IMR-90 (cell line): ENCODE measurements at places on chromosomes 5 and 9.

DNA sequence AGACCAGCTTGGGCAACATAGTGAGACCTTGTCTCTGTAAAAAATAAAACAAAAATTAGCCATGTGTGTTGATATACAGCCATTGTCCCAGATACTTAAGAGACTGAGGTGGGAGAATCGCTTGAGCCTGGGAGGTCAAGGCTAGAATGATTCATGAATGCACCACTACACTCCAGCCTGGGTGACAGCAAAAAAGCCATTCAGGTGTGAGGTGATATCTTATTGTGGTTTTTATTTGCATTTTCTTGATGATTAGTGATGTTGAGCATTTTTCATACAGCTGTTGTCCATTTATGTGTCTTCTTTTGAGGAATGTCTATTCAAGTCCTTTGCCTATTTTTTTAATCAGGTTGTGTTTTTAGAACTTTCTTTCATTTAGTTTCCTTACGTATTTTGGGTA lies 23.2 kb downstream of the MTAP start:
- H3K27ac ChIP-seq, result no peak overlapping the region
- no peak overlapping the region for H3K4me3 ChIP-seq
- peaks cover 2% of the 10 kb centered on the region; the same call in 1 of the 2 replicates for H3K4me1 ChIP-seq
- peaks cover 22% of the 10 kb centered on the region for H3K36me3 ChIP-seq
- H3K27me3 ChIP-seq, result no peaks in the 10 kb centered on the region

DNA sequence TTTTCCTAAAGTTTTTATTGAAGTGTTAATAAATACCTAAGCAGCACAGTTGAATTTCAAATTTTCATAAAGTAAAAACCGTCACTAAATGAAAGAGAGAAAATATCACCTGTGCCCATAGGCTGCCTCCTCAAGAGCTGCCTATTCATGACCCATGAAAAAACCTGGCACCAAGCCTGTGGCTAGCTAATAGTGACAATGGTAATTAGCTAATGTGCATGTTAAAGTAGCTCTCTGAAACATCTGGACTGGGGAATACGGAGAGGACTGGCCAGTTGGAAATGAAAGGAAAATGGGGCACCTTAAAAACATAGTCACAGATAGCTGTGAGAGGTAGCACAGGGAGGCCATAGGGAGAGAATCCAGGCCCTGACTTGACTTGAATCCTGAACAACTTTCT lies 5.4 kb upstream of the GNE start:
- H3K4me3 ChIP-seq, result no peak overlapping the region
- H3K27me3 ChIP-seq, result no peaks in the 10 kb centered on the region
- no peak overlapping the region for H3K27ac ChIP-seq
- no peaks in the 10 kb centered on the region for H3K4me1 ChIP-seq

DNA sequence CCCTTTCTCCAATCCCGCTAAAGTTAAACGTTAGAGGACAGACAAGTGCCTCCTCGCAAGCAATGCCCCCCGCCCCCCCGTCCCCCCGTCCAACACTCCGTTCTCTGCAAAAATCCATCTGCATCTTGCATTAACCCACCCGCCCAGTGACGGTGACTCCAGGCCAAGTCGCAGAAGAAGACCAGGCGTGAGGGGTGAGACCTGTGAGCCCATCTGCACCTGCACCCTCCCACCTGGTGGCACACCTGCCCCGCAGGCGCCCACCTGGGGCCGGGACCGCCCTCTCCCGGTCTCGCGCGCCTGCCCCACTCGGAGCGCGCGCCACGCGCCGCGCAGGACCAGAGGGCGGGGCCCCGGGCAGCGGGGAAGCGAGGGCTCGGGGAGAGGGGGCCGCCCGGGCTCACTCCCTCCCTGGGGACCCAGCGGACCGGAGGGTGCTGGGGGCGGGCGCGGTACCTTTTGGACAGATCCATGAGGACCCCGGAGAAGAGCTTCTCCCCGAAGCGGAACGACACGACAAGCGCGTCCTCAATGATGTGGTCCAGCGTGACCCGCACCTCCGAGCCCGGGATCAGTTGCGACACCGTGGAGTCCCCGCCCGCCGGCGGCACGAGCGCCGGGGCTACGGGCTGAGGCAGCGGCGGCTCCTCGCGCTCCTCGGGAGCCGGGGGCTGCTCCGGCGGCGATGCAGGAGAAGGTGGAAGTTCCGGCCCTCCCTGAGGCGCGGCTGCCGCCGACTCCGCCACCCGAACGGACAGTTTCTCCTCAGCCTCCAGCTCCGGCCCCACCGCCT lies 705 bp downstream of the PWWP2A start:
- peaks cover 6% of the 10 kb centered on the region for H3K36me3 ChIP-seq
- H3K4me1 ChIP-seq, result no peaks in the 10 kb centered on the region
- peak overlapping the region; percentile 94 for H3K4me3 ChIP-seq
- H3K27me3 ChIP-seq, result no peaks in the 10 kb centered on the region
- no peak for DNase-seq
- peak overlapping the region; percentile 87 for H3K27ac ChIP-seq

GRCh38 chr5:181189962-181190710 lies 14.9 kb downstream of the TRIM7 start:
- no peaks in the 10 kb centered on the region for H3K27me3 ChIP-seq
- no peak overlapping the region for H3K27ac ChIP-seq

GRCh38 chr9:97362777-97363545 lies 48.9 kb upstream of the TDRD7 start:
- H3K27ac ChIP-seq, result no peak overlapping the region
- no peaks in the 10 kb centered on the region for H3K27me3 ChIP-seq
- H3K4me1 ChIP-seq, result no peaks in the 10 kb centered on the region
- no peak overlapping the region for H3K4me3 ChIP-seq
- DNase-seq, result no peak

GRCh38 chr9:94591876-94592275 lies 1.7 kb downstream of the FBP2 start:
- H3K27ac ChIP-seq, result no peak overlapping the region
- DNase-seq, result no peak
- H3K27me3 ChIP-seq, result peaks cover 11% of the 10 kb centered on the region; the same call in 1 of the 2 replicates
- no peaks in the 10 kb centered on the region for H3K4me1 ChIP-seq

GRCh38 chr9:133715295-133715865 lies 22.8 kb downstream of the SARDH start:
- peak overlapping the region; percentile 89 for H3K27ac ChIP-seq
- peaks cover 30% of the 10 kb centered on the region for H3K4me1 ChIP-seq
- no peaks in the 10 kb centered on the region for H3K36me3 ChIP-seq
- no peak overlapping the region for H3K4me3 ChIP-seq
- no peaks in the 10 kb centered on the region for H3K27me3 ChIP-seq
- DNase-seq, result peak; percentile 58

- peaks cover 35% of the 10 kb centered on the region for H3K4me1 ChIP-seq
- no peaks in the 10 kb centered on the region for H3K27me3 ChIP-seq
- H3K4me3 ChIP-seq, result no peak overlapping the region
- no peak overlapping the region for H3K27ac ChIP-seq
- DNase-seq, result no peak
- peaks cover 17% of the 10 kb centered on the region; the same call in 1 of the 2 replicates for H3K36me3 ChIP-seq
These were observed 82.1 kb downstream of the RXRA start for GRCh38 chr9:134408389-134408788.

DNA sequence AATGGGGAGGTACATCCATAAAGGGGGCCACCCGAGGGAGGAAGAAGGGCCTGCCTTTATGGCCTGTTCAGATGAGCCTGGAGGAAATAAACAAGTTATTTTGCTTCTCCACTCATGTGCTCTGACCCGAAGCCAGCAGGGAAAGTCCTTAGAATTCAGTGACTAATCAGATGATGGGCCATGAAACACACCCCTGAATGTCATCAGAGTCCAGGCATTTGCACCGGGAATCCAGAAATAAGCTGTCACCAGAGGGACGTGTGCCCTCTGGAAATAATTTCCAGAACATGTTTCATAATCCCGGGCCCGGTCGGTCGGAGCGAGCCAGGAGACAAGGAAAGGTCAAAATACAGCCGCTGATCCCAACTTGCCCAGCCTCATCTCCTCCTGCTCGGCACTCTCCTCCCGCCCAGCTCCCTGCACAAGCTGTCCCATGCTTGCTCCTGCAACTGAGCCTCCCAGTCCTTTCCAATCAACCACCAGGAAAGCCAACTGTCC lies 73.6 kb upstream of the ZNF622 start:
- H3K4me1 ChIP-seq, result peaks cover 2% of the 10 kb centered on the region; the same call in 1 of the 2 replicates
- no peak overlapping the region for H3K4me3 ChIP-seq
- peak; percentile 80 for DNase-seq
- H3K36me3 ChIP-seq, result no peaks in the 10 kb centered on the region

DNA sequence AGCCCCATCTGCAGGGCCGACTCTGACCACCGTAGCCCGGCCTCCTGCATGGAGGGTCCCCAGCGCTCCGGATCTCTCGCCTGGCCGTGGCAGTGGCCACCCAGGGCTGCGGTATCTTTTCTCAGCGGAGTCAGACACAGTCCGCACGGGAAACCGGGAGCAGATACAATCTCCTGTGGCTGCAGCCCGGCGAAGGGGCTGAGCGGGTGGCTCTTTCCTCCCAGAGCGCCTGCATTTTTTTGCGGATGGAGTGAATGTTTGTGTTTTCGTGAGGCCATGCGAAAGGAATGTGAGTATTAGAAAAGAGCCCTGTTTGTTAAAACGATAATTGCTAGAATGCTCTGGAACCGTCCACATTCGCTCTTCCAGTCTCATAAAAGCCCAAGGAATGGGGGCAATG lies 53.4 kb upstream of the PTCH1 start:
- H3K4me3 ChIP-seq, result no peak overlapping the region
- H3K36me3 ChIP-seq, result no peaks in the 10 kb centered on the region
- no peak overlapping the region for H3K27ac ChIP-seq
- 0 out of 2 replicates have a peak, but pooled peaks cover 4% of the 10 kb centered on the region for H3K4me1 ChIP-seq
- peaks cover 8% of the 10 kb centered on the region; the same call in 1 of the 2 replicates for H3K27me3 ChIP-seq

DNA sequence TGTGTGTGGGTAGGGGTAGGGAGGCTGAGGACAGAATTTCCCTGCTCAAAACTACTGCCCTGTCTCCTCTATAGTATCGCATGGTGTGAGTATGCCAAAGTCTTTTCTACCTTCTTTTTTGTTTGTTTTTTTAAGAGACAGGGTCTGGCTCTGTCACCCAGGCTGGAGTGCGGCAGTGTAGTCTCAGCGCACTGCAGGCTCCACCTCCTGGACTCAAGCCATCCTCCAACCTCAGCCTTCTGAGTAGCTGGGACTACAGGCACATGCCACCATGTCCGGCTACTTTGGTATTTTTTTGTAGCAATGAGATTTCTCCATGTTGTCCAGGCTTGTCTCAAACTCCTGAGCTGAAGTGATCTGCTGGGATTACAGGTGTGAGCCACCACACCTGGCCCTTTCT lies 2.5 kb downstream of the SRP19 start:
- DNase-seq, result no peak
- no peaks in the 10 kb centered on the region for H3K27me3 ChIP-seq
- peaks cover 2% of the 10 kb centered on the region; the same call in 1 of the 2 replicates for H3K4me1 ChIP-seq
- H3K36me3 ChIP-seq, result peaks cover 21% of the 10 kb centered on the region

- H3K4me1 ChIP-seq, result peaks cover 9% of the 10 kb centered on the region; the same call in 1 of the 2 replicates
- peak; percentile 71 for DNase-seq
- peak overlapping the region; percentile 20; the same call in 1 of the 2 replicates for H3K27ac ChIP-seq
- H3K4me3 ChIP-seq, result no peak overlapping the region
- no peaks in the 10 kb centered on the region for H3K36me3 ChIP-seq
These were observed 474.0 kb upstream of the RGMB start for GRCh38 chr5:98299435-98299834.

DNA sequence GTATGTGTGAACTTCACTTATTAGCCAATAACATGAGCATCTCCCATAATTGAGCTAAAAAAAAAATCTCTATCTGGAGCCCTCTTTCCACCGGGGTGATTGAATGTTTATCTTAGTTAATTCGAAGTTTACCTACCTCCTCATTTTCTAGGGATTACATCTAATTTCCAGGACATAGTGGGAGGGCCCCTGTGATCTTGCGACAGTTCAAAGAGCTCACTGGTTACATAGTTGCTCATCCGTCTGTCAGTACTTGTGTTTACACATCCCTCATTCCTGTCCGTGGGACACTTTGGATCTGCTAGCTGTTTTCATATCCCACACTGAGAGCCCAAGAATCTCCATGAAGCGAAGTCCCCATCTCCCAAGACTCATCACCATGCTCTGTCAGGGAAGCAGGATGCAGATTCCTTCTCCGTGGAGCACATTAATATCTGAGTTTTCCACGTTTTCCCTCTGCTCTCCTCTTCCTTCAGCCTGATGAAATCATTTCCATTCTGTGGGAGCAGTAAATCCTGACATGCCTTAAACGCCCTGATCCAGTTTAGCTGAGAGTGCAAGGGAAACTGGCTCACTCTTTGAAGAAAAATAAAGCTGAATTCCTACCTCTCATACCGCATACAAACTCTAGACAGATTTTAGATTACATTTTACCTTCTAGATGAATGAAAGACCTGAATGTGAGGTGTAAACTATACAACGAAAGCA lies 10.2 kb upstream of the SFXN1 start:
- H3K27me3 ChIP-seq, result peaks cover 4% of the 10 kb centered on the region; the same call in 1 of the 2 replicates
- DNase-seq, result no peak
- H3K4me1 ChIP-seq, result peaks cover 2% of the 10 kb centered on the region; the same call in 1 of the 2 replicates
- H3K27ac ChIP-seq, result no peak overlapping the region
- no peaks in the 10 kb centered on the region for H3K36me3 ChIP-seq

GRCh38 chr5:87138091-87138805 lies 129.4 kb upstream of the RASA1 start:
- H3K27ac ChIP-seq, result no peak overlapping the region
- H3K4me3 ChIP-seq, result no peak overlapping the region
- no peaks in the 10 kb centered on the region for H3K36me3 ChIP-seq
- no peak for DNase-seq
- peaks cover 2% of the 10 kb centered on the region; the same call in 1 of the 2 replicates for H3K4me1 ChIP-seq

- no peaks in the 10 kb centered on the region for H3K4me1 ChIP-seq
- H3K36me3 ChIP-seq, result no peaks in the 10 kb centered on the region
- peaks cover 65% of the 10 kb centered on the region for H3K27me3 ChIP-seq
- no peak overlapping the region for H3K27ac ChIP-seq
These were observed 47.5 kb upstream of the PPARGC1B start for GRCh38 chr5:149682532-149683075.

GRCh38 chr5:73615085-73615484 lies 10.9 kb upstream of the ARHGEF28 start:
- H3K36me3 ChIP-seq, result no peaks in the 10 kb centered on the region
- no peaks in the 10 kb centered on the region for H3K4me1 ChIP-seq
- no peak for DNase-seq
- no peak overlapping the region for H3K27ac ChIP-seq

- H3K27ac ChIP-seq, result no peak overlapping the region
- H3K27me3 ChIP-seq, result no peaks in the 10 kb centered on the region; the same call in 1 of the 2 replicates
- no peak overlapping the region for H3K4me3 ChIP-seq
These were observed 145.4 kb downstream of the ACTL7B start for GRCh38 chr9:108710424-108710823.

- H3K4me1 ChIP-seq, result peaks cover 2% of the 10 kb centered on the region; the same call in 1 of the 2 replicates
- no peak overlapping the region for H3K27ac ChIP-seq
- no peak for DNase-seq
- no peaks in the 10 kb centered on the region; the same call in 1 of the 2 replicates for H3K27me3 ChIP-seq
These were observed 16.3 kb downstream of the ARHGEF37 start for GRCh38 chr5:149597618-149598017.

DNA sequence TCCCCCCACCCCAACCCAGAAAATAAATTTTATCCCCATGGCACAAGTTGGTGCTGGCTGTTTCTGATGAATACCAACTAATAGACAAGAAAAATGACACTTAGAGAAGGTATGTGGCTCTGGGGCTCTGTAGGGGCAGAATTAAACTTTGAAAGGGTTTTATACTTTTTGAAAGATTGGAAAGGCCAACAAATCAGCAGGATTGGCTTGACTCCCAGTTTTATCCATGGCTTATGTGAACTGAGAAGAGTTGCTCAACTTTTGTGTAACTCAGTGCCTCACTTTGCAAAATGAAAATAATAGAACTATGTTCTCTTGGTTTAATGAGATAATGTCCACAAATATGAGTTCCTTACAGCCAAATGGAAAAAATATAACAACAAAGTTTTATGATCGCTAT lies 288.9 kb upstream of the KIF2A start:
- DNase-seq, result no peak
- H3K27me3 ChIP-seq, result no peaks in the 10 kb centered on the region
- H3K4me1 ChIP-seq, result no peaks in the 10 kb centered on the region
- no peaks in the 10 kb centered on the region for H3K36me3 ChIP-seq
- H3K27ac ChIP-seq, result no peak overlapping the region
